CD4-positive, alpha-beta T cell (primary cell): ENCODE measurements at places on chromosomes 1 and 21.

DNA sequence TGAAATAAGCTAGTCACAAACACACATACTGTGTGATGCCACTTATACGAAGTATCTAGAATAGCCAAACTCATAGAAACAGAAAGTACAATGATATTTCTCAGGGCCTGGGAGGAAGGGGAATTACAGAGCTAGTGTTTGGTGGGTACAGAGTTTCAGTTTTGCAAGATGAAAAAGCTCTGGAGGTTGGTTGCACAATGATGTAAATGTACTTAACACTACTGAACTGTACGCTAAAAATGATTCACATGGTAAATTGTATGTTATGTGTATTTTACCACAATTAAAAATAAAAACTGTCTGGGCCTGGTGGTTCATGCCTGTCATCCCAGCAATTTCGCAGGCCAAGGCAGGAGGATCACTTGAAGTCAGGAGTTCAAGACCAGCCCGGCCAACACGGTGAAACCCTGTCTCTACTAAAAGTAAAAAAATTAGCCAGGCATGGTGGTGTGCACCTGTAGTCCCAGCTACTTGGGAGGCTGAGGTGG is 15.3 kb upstream of the FHAD1 start:
- DNase-seq = no peak

DNA sequence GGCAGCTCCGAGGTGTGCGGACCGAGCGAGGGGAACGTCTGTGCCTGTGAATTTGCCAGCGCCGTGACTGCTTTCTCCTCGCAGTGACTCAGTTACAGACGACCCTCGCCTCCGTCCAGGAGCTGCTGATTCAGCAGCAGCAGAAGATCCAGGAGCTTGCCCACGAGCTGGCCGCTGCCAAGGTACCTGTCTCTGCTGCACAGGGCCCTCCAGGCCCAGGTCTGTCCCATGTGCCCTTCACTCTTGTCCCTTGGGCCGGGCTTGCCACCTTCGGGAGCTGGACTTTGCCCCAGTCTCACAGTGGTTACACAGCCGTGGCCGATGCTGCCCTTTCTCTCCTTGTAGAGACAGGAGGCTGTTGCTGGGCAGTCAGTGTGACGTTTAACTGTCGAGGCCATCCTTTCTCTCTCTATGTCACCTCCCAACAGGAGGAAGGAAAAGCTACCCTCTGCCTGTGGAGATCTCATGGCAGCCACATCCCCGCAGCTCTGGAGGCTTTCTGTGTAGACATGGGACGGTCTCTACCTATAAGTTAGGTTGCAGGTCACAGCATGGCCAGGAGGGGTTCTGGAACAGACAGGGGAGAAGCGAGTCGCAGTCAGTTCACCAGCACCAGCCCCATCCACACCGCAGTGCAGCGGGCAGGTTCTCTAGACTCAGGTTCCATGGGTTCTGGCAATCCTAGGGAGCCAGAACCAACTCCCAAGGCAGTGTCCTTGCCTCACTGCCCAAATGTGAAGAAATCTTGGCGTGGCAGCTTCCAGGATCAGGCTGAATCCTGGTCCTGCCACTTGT is 149.7 kb downstream of the PEX14 start:
- no peak for DNase-seq

DNA sequence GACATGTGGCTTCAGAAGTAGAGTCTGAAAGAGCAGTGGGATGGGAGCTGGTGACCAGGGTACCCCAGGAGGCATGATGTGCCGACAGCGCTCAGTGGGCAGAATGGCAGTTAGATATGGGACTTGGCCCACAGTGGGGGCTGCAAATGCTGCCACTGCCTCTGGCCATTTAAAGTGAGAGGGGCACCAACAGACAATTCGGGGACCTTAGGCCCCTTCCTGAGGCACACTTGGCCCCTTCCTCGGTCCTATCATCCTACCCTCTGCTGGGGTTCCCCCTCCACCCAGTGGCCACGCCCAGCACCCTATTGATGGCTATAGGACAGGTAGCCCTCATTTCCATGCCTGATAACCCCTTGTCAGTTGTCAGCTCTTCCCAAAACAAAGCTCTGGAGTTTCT is 36.6 kb upstream of the EPHA8 start:
- no peak for DNase-seq

DNA sequence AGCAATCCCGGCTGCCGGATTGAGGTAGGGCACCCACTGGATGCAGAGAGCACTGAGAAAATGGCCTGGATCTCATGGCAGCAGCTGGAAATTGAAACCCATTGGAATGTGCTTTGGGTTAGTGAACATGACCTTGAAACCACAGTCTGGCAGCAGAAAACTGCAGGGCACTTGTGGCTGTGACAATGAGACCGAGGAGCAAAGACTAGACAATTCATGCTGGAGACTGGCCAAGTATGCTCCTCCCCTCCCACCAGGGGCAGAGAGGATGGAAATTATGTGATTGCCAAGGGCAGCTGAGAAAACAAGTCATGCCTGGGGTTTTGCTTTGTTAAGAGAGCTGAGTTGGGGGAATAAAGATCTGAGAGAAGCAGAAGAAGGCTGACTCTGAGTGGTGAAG is 60.7 kb downstream of the ZNF697 start:
- no peak for DNase-seq

GRCh38 chr1:205962821-205963221 is 19.6 kb upstream of the SLC26A9 start:
- no peak for DNase-seq

- DNase-seq = peak; percentile 11
These were observed 940 bp upstream of the ATAD3A start for GRCh38 chr1:1510912-1511532.

DNA sequence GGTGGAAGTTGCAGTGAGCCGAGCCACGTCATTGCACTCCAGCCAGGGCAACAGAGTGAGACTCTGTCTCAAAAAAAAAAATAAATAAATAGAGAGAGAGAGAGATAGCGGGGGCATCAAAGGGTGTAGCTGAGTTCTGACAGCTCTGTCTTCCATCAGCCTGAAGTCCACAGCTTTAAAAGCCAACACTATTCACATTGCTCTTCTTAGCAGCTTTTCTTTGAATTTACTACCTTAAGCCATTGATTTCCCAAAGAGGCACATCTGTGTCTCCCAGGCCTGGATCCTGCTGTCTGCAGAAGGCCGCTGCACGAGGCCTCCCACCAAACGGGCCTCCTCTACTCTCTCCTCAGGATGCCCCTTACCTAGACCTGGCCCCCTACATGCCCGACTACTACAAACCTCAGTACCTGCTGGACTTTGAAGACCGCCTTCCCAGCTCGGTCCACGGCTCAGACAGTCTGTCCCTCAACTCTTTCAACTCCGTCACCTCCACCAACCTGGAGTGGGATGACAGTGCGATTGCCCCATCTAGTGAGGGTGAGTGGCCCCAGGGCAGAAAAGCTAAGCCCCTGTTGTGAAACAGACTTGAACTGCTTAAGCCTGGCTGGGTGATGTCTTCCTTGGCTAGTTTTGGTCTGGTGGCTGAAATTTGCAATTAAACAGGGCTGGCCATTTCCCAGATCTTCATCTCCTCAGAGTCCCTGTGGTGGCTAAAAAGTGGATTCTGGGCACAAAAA is 16.5 kb upstream of the SLC25A34 start:
- DNase-seq = no peak
